ENCODE measurements at places on chromosomes 7 and 10. TPM values are rescaled to one million over a fixed set of nuclear protein-coding genes. Genes with fewer than 3 reads are reported as not detected.

GRCh38 chr10:32256613-32257437 is 90.1 kb downstream of the EPC1 start:
- H3K4me3 ChIP-seq: no peak overlapping the region
- peak; percentile 67 for DNase-seq
- no peaks in the 10 kb centered on the region for H3K27me3 ChIP-seq
- no peaks in the 10 kb centered on the region for H3K36me3 ChIP-seq
- peak overlapping the region; percentile 12 for H3K27ac ChIP-seq
- H3K4me1 ChIP-seq: peaks cover 4% of the 10 kb centered on the region

GRCh38 chr7:105934572-105935185 is 28.4 kb upstream of the CDHR3 start:
- H3K4me3 ChIP-seq: no peak overlapping the region
- H3K36me3 ChIP-seq: no peaks in the 10 kb centered on the region
- H3K4me1 ChIP-seq: no peaks in the 10 kb centered on the region
- DNase-seq: no peak
- H3K27me3 ChIP-seq: peaks cover 2% of the 10 kb centered on the region

- peak; percentile 68 for DNase-seq
- H3K4me3 ChIP-seq: peak overlapping the region; percentile 87
- H3K36me3 ChIP-seq: peaks cover 2% of the 10 kb centered on the region
- H3K4me1 ChIP-seq: peaks cover 36% of the 10 kb centered on the region
- peak overlapping the region; percentile 96 for H3K27ac ChIP-seq
Observed at GRCh38 chr10:71713135-71714030, 6.2 kb downstream of the C10orf105 start.

- H3K4me1 ChIP-seq: no peaks in the 10 kb centered on the region
- H3K36me3 ChIP-seq: no peaks in the 10 kb centered on the region
- H3K27ac ChIP-seq: no peak overlapping the region
- H3K4me3 ChIP-seq: no peak overlapping the region
Observed at GRCh38 chr10:6753644-6754043, 173.6 kb upstream of the PRKCQ start.

GRCh38 chr7:92527300-92528187 is 776 bp downstream of the PEX1 start:
- H3K27me3 ChIP-seq: no peaks in the 10 kb centered on the region
- peak overlapping the region; percentile 96 for H3K27ac ChIP-seq
- peak overlapping the region; percentile 90 for H3K4me3 ChIP-seq
- H3K36me3 ChIP-seq: peaks cover 3% of the 10 kb centered on the region
- peaks cover 21% of the 10 kb centered on the region for H3K4me1 ChIP-seq
- peak; percentile 65 for DNase-seq

GRCh38 chr10:65430979-65431378 is 1494.9 kb upstream of the LRRTM3 start:
- no peaks in the 10 kb centered on the region for H3K4me1 ChIP-seq
- no peak overlapping the region for H3K4me3 ChIP-seq
- H3K27me3 ChIP-seq: no peaks in the 10 kb centered on the region
- H3K27ac ChIP-seq: no peak overlapping the region
- H3K36me3 ChIP-seq: no peaks in the 10 kb centered on the region
- DNase-seq: no peak

- H3K4me3 ChIP-seq: peak overlapping the region; percentile 81
- peak; percentile 67 for DNase-seq
- peaks cover 26% of the 10 kb centered on the region for H3K4me1 ChIP-seq
- peaks cover 1% of the 10 kb centered on the region for H3K36me3 ChIP-seq
Observed at GRCh38 chr7:130486114-130486953, 5.6 kb upstream of the MEST start.

Gene OR2A42
- not detected for total RNA-seq

Gene CHAT
- not detected for total RNA-seq

Gene ADRA2A
- total RNA-seq: not detected

Gene TMEM196
- total RNA-seq: not detected

Gene CRHR2
- not detected for total RNA-seq

Data from activated naive CD8-positive, alpha-beta T cell treated with anti-CD3 and anti-CD28 coated beads, Interleukin-2, amount 10 ng/mL, durations not matched to agents 7 days and 5 days (primary cell).